ENCODE measurements at places on chromosomes 2 and 18. TPM values are rescaled to one million over a fixed set of nuclear protein-coding genes. Genes with fewer than 3 reads are reported as not detected.

Gene XDH
- total RNA-seq = 87.8 TPM

Gene MC5R
- total RNA-seq = not detected

Gene COBLL1
- total RNA-seq = 16.5 TPM

Gene IL18R1
- total RNA-seq = 2.1 TPM

Gene DSC3
- 64.9 TPM for total RNA-seq

Gene IMMT
- total RNA-seq = 78.5 TPM

Gene HSPD1
- 200 TPM for total RNA-seq

Gene HOXD13
- total RNA-seq = not detected

Gene UGP2
- total RNA-seq = 181 TPM

Gene KRTCAP3
- total RNA-seq = 29.4 TPM

Gene COLEC12
- total RNA-seq = 0.38 TPM

Data from hair follicular keratinocyte (primary cell).